T-helper 17 cell (primary cell): ENCODE measurements at places on chromosomes 7 and 10.

DNA sequence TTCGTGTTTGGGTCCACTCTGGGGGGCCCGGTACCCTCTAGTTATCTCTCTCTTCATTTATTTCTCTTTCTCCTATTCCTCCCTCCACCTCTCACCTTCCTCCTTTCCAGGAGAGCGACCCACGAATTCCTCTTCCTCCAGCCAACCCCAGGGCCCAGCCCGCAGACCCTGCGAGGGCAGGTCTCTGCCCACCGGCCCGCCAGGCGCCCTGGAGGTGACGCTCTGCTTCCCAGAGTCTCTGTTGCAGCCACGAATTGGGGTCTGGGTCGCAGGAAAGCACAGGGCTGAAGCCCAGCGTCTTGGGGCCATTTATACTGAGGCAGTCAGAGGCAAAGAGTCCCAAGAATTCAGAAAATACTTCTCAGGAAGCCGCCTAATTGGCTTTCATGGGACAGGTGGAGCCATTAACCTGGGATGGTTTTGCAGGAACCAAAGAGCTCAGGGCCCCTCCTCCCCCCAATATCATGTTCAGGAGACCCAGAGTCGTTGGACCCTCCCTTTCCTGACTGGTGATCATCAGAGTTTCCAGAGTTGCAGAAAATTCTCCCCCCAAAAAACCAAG is 2.7 kb upstream of the EN2 start:
- no peak for DNase-seq

DNA sequence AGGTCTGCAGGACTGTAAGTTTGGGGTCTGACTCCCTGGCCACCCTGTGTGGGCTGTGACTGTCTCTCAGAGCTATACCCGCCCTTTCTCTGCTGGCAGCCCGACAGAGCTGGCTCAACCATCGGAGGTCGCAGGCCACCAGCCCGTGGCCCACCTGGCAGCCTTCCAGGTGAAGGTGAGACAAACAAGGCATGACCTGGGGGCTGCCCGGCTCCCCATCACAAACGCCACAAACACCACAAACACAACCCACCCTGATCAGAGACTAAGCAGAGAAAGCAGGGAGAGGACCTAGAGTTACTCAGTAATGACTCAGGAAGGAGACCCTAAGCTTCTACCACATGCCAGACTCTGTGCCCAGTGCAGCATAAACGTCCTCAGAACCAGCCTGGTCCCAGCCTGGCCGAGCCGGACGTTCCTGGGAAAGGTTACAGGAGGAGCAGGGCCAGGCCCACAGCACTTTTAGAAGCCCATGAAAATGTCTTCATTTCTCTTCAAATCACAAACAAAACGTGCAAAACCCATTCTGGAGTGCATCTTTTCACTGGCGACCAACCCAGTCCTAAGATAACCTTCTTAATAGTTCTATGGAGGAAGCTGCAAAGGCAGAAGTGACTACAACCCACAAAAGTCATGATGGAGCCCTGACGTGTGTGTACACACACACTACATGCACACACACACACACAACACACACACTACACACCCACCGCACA is 66.8 kb downstream of the MKI67 start:
- no peak for DNase-seq

DNA sequence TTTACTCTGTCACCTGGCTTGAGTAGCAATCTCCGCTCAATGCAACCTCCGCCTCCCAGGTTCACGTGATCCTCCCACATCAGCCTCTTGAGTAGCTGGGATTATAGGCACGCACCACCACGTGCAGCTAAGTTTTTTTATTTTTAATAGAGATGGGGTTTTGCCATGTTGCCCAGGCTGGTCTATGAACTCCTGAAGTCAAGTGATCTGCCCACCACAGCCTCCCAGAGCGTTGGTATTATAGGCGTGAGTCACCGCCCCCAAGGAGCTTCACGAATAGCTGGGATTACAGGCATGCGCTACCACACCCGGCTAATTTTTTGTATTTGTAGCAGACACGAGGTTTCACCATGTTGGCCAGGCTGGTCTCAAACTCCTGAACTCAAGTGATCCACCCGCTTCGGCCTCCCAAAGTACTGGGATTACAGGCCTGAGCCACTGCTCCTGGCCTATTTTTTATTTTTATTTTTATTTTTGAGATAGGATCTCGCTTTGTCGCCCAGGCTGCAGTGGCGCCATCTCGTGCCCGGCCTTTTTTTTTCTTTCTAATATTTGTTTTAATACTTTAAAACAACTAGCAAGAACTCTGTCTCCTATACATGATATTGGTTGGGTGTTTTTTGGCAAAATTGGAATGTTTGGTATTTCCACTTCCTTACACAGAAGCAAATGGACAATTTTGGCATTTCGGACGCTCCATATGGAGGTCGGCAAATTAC is 1.1 kb downstream of the EFCAB10 start:
- DNase-seq, result no peak

DNA sequence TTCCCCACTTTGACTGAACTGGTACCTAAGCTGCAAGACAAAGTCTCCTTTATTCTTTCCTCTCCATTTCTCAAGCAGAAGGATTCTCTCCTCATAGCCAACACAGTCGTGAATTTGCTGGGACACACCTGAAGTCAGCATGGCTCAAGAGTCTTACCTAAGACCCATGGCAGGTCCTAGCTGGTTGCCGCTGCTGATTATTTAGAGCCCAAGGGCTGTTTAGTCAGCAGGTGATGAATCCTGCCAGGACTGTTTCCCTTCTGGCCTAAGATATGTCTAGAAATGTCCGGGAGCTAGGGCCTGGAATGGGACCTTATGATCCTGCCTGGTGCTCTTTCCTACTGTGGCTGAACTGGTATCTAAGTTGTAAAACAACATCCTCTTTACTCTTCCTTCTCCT is 82.8 kb downstream of the AHCYL2 start:
- DNase-seq, result no peak

DNA sequence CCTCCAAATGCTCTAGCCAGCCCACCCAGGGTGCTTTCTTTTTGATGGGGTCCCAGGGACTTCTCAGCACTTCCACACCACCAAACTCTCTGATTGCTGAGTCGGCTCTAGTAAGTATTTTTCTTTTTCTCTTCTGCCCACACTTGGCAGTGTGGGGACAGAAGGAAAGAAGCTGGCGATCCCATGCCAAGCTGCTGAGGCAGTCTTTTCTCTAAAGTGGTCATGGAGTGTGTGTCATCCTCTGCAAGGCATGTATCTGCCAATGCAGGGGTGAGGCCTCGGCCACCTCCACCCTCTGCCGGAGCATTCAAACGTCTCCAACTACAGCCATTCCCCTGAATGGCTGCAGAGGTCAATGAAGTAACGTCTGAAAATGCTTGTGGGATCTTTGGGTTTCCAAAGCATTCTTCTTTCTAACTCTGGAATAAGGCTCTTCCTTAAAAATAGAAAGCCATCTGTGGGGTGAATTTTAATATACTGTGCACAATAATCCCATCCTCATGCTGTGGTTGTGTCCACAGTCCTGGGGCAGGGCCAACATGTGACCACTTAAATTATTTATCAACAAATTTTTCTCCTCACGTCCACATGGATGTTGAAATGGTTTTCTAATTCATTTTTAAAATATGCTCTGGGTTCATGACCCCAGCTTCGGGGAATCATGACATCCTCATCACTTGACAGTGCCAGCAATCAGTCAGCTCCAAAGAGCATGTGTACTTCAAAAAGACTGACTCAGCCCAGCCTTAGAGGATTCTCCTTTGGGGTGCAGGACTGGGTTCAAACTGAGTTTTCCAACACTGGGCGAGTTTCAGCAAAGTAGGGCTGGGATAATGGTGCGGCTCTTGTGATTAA is 171.3 kb upstream of the ITGB1 start:
- DNase-seq, result no peak

GRCh38 chr7:45036317-45036716 is 36.3 kb downstream of the CCM2 start:
- no peak for DNase-seq

DNA sequence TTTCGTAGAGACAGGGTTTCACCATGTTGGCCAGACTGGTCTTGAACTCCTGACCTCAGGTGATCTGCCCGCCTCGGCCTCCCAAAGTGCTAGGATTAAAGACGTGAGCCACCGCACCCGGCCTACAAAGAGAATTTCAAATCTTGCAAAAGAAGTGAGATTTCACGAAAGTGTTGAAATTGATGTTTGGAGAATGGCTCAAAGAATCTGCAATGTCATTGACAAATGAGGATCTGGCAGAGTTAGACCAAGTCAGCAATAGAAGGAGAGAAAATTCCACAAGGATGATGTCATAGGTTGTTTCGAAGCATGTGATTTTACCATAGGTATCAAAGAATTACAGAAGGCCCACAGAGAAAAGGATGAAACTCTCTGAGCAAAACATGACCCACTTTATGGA is 71.7 kb downstream of the LYZL2 start:
- no peak for DNase-seq

DNA sequence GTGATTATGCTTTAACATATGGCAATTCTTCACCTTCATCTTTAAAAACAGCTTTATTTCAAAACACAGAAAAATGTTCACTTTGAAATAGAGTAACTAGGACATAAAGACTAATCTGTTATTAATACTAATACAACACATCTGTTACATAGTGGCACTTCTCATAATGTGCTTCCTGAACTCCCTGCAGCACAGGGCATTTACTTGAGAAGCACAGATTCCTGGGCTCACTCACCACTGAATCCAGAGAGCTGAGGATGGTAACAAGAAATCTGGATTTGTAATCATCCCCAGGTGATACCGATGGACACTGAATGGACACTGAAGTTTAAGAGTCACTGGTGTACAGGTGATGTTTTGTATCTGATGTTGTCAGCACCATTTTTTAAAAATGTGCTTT is 96.1 kb downstream of the COL28A1 start:
- no peak for DNase-seq

DNA sequence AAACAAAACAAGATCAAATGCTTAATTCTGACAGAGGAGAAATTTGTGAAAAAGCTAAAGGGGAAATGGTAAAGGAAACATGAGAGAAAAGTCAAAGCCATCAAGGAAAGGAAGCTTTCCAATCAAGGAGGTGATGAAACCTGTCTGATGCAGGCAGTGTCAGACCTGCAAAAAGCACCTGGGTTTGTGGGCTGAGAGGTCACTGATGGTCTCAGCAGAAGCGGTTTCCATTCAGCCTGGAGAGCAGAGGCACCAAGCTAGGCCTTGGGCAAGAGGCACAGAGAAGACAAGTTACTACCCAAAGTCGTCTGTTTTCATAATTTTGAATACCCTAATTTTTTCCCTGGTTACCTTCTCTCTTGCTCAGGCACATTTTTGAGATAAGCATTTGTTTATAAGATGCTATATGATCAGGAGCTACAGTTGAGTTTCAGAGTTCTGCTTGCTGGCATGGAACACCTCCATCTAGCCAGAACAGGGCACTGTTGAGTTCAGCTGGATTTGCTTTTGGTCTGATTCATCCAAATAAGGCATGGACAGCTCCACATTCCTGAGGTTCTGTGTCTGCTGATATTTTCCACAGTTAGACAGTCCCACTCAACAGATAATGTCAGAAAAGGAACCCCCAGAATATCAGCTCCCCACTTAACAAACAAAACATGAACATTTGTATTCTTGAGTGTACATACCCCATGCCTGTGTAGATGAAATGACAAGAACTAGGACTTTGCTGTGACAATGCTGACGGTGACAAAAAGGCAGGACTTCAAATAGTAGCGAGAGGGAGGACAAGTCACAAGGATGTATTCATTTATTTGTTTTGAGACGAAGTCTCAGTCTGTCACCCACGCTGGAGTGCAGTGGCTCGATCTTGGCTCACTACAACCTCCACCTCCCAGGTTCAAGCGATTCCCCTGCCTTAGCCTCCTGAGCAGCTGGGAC is 4.9 kb upstream of the PPIA start:
- DNase-seq, result no peak

DNA sequence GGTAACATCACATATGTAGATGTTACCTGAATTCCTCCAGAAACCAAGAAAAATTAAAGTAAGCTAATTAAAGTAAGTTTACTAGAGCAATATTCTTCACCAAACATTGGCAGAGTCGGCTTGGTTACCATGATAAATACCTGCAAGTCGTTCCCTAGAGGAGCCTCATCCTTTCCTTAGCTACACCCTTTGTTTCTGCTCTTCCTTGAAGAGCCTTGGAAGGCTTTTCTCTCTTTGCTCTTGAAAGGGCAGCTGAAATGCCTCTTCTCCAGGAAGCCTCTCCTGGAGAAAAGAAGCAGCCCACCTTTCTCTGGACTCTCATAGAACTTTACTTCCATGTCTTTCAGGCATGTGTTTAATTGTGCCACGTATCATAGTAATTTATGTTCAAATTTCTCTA is 34.9 kb upstream of the CALD1 start:
- DNase-seq, result no peak

DNA sequence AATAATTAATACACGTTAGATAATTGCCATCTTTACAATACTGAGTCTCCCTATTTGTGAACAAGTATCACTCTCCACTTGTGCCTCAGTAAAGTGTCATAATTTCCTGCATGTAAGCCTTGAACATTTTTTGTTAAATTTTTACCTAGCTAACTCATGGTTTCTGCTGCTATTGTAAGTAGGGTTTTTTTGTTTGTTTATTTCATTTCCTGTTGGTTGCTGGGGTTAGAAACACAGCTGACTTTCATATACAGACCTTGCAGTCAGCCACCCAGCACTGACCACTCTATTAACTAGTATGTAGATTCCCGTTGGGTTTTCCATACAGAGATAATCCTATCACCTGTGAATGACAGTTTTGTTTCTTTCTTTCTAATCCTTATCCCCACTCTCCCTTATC is 133.3 kb downstream of the MPP7 start:
- no peak for DNase-seq

- DNase-seq, result no peak
Measured at GRCh38 chr7:4297918-4298219, 384.2 kb upstream of the FOXK1 start.

DNA sequence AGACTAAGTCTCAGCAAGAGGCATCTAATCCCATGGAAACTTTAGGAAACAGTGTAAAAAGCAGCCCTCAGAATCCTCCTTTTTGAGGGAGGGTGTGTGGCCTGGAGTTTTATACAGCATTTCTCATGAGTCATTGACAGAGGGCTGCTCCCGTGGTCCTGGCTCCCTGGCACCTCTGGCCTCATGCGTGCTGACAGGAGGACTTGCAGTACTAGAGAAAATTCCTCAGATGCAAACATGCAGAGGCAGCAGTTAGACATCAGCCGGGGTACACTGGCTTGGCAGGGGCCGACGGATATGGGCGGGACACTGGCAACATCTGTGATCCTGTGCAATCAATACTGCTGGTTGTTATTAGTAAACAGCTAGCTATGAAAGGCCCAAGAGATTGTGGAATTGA is 925.1 kb upstream of the CELF2 start:
- no peak for DNase-seq

- DNase-seq, result no peak
Measured at GRCh38 chr7:137771679-137772078, 75.1 kb downstream of the DGKI start.

- no peak for DNase-seq
Measured at GRCh38 chr10:95640891-95641315, 15.6 kb downstream of the ALDH18A1 start.

- no peak for DNase-seq
Measured at GRCh38 chr7:115831371-115831770, 199.2 kb downstream of the TFEC start.
